Small intestine (tissue), 16 donors: ENCODE measurements at places on chromosomes 7 and 10.

DNA sequence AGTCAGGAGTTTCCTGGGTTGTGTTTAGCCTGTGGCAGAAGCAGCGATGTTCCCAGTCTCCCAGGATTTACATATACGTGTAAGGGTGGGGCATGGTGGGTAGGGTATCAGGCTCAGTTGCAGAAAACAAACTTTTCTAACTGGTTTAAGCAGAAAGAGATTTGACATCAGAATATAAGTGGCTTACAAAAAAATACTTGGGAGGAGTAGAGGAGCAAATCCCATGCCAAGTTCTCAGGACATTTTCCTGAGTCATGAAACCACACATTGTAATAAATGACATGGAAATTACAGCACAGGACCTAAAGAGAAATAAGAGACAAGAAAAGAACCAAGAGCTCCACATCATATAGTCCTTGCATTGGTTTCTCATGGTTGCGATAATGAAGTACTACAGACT is 26.2 kb upstream of the FRMD4A start:
- no peak for DNase-seq

GRCh38 chr10:4646547-4646946 is 179.5 kb upstream of the AKR1E2 start:
- DNase-seq: no peak

- DNase-seq: peak; percentile 63
Measured at GRCh38 chr10:121597504-121598262, 561 bp downstream of the FGFR2 start.

- DNase-seq: no peak
Measured at GRCh38 chr10:71973777-71974488, 9.7 kb downstream of the CHST3 start.

GRCh38 chr10:43292755-43293676 is 26.2 kb upstream of the RASGEF1A start:
- peak; percentile 70 for DNase-seq

- no peak for DNase-seq
Measured at GRCh38 chr7:100400656-100401055, 27.4 kb downstream of the PILRA start.

- no peak for DNase-seq
Measured at GRCh38 chr7:1255817-1256340, 23.2 kb downstream of the UNCX start.

DNA sequence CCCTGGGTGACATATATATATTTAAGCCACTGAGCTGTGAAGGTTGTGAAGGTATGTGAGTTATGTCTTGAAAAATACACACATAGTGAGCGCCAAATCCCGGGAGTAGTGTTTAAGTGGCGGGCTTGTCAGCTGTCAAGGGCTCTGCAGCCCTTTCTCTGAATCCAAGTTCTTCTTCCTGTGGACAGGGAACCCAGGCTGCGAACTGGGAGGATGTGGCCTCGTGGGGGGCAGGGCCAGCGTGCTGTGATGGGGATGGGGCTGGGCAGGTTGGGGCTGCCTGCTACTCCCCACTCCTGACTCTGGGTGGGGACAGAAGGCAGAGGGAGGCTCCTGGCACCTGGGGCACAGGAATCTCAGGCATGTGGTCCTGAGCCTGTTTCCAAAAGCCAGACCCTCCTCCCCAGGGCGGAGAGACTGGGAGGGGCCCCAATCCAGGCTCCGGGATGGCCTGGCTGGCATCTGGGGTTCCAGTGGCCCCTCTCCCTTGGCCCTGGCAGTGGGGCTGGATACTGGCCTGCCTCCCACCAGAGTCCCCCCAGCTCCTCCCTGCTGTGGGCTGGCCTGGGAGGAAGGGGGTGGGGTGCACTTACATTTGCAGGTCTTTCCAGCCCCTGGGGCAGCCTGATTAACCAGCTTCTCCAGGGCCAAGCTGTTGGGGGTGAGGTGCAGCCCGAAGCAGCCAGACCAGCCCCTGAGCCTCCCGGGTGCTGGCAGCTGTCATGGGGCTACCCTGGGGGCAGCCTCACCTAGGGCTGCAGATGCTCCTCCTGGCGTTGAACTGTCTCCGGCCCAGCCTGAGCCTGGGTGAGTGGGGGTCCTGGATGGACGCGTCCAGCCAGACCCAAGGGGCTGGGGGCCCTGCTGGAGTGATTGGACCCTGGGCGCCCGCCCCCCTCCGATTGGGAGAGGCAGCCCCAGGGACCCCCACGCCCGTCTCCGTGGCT is at the start of gene UPK3B:
Gene UPK3B (plus strand): TSS at position 622 of the 947 bp plus-strand sequence. CDS start 101 bp downstream, at position 723.
- DNase-seq: no peak
